ENCODE measurements at places on chromosomes 13 and 19.
A peak's percentile ranks its signal among the peaks of the same experiment; 100 is the strongest.

GRCh38 chr13:46071590-46072249, 19.2 kb upstream of the ZC3H13 start:
- DNase-seq = no peak

GRCh38 chr19:38210458-38210987, 13.5 kb downstream of the DPF1 start:
- DNase-seq = no peak

DNA sequence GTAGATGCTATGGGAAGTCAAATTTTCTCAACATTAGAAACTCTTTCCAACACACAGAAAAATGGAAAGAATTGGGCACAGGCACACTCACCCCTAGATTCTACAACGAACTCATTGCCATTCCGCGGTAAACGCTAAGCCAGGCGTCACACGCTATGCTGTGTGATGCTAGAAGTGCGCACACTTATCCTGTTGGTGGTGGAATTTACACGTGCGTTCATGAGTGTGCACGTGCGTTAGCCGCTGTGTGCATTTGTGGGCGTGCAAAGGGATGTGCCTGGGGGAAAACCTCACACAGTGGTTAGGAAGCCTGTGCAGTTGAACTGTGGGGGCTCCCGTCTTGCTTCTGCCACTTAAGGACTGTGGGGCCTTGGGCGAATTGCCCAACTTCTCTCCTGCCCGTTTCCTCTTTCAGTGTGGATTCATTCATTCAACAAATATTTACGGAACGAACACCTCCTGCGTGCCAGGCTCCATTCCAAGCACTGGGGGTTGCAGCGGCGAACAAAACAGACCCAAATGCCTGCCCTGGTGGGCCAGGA, 7.7 kb downstream of the NFILZ start:
- no peak for DNase-seq

DNA sequence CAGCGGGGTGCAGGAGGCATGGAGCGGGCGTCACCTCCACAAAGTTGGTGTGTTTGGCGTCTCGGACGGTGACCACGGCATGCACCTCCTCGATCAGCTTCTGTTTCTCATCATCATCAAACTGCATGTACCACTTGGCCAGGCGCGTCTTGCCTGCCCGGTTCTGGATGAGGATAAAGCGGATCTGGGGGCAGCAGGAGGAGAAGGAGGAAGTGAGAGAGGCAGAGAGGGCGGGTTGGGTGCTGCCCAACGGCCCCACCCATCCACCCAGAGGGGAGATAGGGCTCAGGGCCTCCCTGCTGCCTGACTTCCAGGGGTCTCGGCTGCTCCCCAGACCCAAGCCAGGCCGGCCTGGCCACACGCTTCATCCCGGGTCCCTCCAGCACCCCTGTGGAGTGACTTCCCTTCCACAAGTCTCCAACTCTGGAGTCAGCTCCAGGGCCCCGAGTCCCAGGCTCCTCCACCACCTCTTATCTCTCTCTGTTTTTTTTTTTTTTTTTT, 4.6 kb downstream of the AP2S1 start:
- DNase-seq = no peak

- DNase-seq = no peak
Measured at GRCh38 chr13:34256236-34256635, 438.3 kb downstream of the RFC3 start.

GRCh38 chr13:43297967-43298678, 274.7 kb downstream of the DNAJC15 start:
- DNase-seq = no peak

GRCh38 chr13:76231522-76232167, 595.5 kb downstream of the LMO7 start:
- no peak for DNase-seq

DNA sequence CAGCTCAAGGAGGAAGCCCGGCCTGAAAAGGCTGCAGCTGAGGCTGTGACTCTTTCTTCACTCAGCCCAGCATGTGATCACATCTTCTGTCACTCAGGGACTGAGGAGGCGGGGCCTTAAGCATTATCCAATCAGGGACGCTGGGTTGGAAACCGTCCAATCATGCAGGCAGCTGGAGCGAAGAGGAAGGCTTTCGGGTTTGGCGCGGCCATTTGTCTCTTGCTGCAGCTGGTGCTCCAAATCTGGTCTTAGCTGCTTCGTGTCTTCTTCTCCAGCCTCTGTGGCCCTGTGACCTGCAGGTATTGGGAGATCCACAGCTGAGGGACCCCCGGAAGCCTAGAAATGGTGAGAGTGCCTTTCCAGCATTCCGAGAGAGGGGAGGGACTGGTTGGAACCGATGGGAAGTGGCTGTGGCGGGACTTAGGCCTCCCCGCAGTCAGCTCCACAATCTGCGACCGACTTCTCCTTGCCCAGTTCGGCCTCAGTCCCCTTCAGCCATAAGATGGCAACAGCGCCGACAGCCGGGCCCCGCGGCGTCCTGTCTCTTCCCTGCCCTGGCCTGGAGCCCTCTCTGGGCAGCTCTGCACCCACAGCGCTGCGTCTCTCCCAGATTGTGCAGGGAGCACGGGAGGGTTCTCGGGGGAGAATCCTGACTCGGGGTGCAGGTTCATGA, at the start of gene ZNF90:
Gene ZNF90 (plus strand): TSS at position 210 of the 673 bp plus-strand sequence. CDS start 133 bp downstream, at position 343.
- DNase-seq = peak; percentile 69

DNA sequence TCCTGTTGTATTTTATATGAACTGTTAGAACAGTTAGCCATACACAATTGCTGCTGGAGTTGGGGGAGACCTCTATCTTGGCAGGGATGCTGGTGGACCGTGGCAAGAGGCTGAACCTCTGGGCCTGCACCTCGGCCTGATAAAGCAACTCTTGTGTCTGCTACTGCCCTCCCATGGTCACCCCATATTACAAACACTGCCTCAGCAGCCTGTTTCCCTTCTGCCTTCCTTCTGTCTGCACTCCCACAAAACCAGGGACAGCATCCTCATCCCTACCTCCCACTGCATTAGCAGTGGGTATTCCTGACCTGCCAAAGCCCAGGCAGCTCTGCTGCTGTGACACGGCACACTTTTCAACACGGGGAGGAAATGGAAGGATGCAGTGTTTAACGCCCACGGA, 456.4 kb downstream of the FGF14 start:
- no peak for DNase-seq

- DNase-seq = no peak
Measured at GRCh38 chr13:39148513-39148961, 110.3 kb downstream of the NHLRC3 start.

GRCh38 chr13:96338030-96338429, 248.1 kb downstream of the HS6ST3 start:
- no peak for DNase-seq

DNA sequence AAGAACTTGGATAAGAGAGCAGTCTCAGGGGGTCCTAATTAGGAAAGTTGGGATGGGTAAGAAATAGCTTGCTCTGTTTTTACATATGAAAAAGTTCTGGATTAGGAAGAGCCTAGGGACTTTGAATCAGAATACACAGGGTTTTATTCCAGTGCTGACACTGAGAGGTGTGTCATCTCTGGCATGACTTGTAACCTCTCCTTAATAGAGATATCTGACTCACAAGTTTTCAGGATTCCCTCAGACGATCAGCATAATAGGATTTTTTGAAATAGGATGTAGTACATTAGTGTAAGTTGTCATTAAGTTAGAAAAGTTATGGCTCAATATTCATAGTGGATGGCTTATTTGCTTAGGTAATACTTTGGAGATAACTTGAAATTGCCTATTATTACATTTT, 555.2 kb upstream of the MIR17HG start:
- DNase-seq = no peak

GRCh38 chr13:83121896-83122295, 760.4 kb downstream of the SLITRK1 start:
- no peak for DNase-seq

GRCh38 chr13:87999788-88000187, 328.6 kb downstream of the SLITRK5 start:
- DNase-seq = no peak

DNA sequence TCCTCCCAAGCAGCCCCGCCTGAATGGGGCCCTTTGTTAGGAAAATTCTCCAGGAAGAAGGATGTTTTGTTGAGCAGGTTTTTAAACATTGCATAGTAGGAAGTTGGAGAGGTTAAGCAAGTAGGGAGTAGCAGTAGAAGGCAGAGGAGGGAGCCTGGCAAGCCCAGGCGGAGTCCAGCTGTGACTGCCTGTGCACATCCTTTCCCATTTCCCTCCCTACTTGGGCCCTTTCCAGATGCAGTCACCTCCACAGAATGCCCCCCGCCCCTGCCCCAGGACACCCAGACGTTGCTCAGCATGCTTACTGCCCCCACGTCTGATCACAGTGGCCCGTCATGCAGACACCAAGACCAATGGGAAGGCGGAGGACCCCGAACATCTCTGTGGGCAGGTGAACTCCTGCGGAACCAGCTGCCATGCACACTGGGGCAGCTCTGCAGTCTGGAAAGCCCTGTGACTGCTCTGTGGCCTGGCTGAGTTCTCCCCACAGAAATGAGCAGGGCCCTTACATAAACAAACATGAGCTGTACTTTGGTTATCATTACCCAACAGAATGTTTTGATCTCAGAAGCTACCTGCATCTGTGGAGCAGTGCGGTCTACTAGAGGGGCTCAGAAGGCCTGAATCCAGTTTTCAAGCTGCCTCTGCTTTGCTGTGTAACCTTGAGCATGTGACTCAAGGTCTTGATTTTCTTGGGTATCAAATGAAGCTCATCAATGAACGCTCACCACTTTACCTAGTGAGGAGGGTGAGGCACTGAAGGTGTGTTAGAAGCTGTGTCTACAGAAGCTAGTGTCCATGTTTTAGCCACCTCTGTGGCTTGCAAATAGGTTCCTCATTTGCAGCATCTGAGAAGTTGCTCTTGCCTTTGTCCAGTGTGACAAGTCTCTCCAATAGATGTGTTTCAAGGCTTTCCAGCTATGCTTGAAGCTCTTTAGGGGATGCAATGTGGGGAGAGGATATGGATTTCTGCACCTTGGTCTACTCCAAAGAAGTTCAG, 84.2 kb downstream of the TNFRSF19 start:
- no peak for DNase-seq

DNA sequence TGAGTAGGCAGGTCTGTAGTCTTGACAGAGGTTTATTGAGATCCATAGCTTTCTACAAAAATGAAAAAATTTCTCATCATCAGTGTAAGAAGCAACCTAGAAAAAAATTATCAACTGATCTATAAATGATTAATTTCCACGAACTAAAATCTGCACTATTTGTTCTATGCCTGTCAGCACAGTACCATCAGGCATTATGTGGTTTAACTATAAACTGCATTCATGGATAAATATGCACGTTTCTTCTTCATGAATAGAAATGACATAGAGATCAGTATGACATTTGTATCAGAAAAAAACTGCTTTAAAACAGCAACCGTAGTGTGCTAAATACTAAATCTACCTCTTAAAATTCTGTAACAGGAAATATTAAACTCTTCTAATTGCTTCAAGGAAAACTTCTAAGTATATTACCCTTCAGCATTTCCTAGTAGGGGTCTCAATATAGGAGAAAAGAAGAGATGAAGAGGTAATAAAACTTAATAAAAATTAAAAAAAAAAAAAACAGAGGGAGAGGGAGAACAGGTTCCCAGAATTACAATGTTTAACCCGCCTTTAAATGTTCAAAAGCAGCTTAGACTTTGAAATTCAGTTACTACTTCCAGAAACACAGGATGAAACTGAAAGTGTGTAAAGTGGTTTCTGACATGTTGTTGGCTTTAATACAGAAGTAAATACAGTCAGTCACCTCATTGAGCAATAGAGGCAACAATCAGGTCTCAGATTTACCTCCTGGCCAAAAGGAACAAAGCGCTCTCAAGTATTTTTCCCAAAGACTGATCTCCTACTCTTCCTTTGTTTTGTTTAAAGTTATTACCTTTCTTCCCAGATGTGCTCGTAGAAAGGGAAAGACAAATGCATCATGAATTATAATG, 144.4 kb downstream of the DIAPH3 start:
- DNase-seq = no peak

DNA sequence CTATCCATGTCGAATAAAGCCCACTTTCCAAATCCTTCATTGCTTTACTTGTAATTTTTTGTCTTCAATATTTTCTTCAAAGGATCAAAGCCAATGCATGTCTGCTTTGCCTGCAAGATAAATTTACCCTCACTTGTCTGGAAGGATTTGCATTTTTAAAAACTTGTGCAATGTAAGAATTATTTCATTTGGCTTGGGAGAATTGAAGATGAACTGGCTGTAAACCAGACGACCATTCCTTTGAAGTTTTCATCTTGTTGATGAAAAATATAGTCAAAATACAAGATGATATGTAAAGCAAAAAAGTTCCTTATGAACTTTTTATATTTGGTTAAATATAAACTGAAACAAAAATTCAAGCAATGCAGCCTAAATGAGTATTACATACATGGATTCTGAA, 225.0 kb downstream of the SLITRK1 start:
- DNase-seq = no peak

GRCh38 chr13:60001889-60002288, 161.8 kb downstream of the DIAPH3 start:
- no peak for DNase-seq

DNA sequence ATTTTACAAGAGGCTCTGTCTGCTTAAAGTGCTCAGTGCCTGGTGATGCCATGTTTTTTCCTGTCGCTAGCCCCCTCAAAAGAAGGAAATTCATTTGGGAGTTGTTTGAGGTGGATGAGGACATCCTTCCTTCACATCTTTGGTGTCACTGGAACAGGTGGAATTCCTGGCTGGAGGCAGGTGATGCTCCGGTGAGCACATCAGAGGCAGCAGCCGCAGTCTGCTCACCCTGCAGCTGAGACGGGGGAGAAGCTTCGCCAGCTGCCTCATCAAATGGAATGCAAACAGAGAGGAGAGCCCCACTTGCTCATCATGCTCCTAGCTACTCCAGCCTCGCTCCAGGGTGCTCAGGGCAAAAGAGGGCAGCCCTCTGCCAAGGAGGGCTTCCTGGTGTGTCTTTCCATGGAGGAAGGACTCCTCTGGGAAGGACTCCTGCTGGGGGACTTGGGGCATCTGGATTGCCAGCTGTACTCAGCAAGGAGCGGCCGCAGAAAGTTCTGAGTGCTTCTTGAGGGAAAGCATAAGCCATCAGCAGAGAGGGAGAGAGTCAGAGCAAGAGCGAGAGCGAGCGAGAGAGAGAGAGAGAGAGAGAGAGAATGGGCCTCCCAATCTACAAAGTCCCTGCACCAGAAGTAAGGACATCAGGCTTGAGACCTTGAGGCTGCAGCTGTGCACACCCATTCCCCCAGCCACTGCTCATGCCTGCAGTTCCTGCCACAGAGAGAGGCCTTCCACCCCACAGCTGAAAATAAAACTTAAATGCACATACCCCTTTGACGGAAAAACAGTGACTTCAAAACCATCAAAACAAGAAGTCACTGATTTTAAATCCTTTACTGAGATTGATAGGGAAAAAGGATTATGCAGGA, 74.3 kb upstream of the UBL3 start:
- no peak for DNase-seq

DNA sequence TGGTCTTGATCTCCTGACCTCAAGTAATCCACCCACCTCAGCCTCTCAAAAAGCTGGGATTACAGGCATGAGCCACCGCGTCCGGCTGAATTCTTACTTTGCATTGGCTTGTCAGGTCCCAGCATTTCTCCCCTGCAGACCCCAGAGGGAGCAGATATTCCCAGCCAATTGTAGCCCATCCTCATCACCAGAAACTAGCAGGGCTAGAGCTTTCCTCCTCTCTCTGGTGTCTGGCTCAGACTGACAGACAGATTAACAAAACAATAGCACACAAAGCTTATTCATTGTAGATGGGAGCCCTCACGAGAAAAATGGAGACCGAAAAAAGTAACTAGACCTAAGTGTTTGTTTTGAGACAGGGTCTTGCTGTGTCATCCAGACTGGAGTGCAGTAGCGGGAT, 7.5 kb upstream of the MPV17L2 start:
- no peak for DNase-seq
